ENCODE measurements at places on chromosomes 6 and 20.

- no peak for DNase-seq
These were observed 29.9 kb downstream of the ID4 start for GRCh38 chr6:19866985-19867627.

DNA sequence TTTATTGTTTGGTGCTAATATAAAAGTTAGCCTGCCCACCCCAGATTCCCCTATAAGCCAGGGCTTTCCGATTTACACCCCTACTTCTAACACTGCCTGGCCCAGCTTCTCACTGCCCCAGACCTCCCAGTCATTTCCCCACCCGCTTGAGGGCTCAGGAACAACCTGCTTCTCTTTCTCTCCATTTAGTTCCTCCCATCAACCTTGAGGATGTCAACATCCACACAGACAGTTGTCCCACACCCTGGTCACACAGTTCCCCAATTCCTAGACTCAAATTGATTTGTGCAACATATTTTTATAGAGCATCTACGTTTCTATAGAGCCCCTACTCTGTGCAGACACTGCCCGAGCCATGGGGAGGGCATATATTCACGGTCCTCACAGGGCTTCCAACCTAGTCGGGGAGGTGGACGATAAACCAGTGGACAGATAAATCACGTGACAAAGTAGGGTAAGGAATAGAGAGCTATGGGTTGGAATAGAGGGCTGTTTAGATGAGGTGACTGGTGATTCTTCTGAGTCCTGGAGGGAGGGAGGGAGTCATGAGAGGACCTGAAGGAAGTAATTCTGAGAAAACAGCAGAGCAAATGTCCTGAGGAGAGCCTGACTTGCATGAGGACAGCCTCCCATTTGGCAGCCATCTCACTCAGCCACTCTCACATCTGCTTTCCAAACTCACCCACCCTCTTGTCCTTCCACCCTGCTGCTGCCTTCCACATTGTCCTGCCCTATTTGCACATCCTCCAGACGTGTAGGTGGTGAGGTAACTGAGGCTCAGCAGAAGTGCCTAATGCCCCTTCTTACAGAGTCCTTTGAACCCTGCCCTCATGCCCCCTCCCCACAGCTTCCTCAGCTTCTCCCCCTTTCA lies 6.3 kb downstream of the GABRR2 start:
- DNase-seq: no peak

DNA sequence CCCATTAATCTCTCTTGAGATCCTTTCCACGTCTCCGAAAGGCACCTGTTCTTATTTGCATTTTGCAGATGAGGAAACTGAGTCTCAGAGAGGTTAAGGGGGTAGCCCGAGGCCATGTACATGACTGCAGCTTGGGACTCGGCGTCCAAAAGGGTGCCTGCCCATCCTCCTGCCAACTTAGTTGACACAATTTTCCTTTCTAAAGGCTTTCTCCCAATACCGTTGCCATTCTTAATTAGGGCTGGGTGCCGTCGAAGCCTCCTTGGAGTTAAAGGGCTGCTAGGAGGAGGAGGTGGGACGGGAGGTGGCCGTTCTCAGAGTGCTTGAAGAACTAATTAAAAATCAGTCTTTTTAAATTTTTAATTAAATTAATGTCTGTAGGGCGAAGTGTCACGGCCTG lies 546 bp upstream of the PSMG4 start:
- DNase-seq: no peak

DNA sequence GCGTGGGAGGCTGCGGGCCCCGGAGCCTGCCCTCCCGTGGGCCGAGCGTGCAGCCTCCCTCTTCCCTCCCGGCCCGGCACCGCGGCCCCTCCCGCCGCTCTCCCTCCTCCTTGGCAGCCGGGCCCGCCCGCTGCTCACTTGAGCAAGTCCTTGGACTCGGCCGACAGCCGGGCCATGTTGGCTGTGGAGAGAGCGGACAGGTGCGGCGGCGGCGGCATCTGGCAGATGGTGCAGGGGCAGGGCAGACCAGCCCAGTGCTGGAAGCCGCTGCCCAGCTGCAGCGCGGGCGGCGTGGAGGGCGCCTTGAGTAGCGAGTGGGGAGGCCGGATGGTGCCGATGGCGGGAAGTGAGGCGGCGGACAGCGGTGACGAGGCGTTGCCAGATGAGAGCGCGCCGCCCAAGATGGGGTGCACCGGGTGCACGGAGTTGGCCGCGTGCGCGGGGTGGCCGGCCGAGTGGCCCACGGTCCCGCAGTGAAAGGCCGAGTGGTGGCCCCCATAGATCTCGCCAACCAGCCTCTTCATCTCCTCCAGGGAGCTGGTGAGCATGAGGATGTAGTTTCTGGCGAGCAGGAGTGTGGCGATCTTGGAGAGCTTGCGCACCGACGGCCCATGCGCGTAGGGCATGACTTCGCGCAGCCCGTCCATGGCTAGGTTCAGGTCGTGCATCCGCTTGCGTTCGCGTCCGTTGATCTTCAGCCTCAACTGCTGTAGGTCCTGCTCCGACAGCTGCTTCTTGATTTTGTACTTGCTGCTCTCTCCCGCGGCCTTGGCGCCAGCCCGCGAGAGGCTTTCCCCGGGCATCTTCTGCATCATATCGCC lies 766 bp downstream of the OLIG3 start:
- DNase-seq: no peak

DNA sequence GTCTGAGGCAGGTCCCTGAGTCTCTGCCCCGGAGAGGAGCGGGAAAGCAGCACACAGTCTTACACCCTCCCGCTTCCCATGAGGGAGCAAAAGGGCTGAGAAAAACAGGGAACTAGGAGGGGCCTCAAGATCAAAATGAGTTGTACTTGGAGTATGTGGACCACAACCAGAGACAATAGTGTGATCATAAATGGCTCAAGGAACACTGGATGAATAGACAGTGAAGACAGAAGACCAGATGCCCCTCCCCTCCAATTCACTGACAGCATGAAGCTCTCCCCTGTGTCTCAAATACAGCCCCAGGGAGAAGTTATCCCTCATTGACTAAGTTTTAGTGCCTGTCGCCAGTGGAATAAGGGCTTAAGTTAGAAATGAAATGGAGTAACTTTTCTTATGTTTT lies 191.0 kb downstream of the TFAP2A start:
- DNase-seq: no peak

DNA sequence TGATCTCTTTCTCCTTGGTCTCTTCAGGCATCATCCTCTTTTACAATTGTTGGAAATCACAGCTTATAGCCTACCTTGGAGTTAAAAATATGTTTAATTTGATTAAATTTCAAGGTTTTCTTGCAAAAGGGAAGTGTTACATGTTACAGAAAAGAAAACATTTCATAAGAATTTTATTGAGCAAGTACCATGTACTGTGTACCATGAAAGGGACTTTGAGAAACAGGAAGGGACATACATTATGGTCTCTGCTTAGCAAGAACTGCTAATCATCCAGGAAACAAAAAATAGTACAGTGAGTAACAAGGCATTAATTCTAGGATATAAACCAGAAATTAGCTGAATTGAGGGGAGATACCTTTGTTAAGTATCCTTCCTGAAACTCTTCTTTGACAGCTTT lies 145.3 kb upstream of the SPACA1 start:
- no peak for DNase-seq

All from CMK (cell line).